ENCODE measurements at places on chromosomes 2 and 18.

- no peak for DNase-seq
These were observed 19.0 kb downstream of the HAT1 start for GRCh38 chr2:171941316-171941699.

DNA sequence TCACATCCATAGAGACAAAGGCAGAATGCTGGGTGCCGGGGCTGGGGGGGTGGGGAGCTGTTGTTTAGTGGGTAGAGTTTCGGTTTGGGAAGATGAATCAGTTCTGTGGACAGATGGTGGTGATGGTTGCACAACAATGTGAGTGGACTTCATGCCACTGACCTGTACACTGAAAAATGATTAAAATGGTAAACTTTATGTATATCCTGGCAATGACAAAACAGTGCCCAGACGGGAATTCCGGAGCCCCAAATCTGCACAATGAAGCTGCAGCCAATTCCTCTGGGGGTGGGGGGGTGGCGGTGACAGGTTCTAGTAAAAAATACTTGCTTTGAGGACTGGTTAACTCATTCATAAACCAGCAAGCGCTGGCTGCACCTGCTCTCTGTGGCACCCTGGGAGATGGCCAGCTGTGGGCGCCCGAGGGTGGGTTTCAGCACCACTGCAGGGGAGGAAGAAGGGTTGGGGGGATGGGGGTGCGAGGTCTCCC, 81.8 kb upstream of the HPCAL1 start:
- no peak for DNase-seq

DNA sequence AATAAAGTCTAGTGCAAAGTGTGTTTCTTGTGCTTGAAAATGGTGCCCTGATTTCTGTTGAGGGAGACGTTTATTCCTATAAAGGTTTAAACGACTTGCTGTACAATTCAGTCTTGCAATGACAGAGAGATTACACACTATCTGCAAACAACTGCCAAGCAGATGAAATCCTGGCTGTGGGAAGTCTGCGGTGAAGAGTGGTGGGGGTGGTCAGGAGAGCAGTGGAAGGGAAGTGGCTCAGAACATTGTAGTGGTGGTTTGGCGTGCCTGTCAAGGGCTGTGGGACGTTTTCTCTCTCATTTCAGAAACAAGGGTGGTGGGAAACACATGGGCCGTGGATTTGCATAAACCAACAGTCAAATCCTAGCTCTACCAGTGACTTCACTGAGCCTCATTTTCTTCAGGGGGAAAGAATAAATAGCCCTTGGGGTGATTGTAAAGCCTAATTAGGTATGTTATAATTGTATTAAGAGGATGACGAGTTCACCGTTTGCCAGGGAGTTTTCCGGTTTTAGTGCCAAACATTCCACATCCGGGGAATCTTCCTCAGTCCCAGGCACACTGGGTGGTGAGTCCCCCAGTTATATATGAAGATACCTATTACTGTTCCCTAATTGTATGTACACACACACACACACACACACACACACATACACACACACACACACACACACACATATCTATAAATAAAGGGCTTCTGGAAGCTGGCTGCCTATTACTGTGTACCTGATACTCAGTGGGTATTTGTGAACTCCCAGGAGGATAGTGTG, 115.0 kb downstream of the SPTBN1 start:
- DNase-seq, result peak; percentile 78

- no peak for DNase-seq
These were observed 99.7 kb downstream of the SMAD2 start for GRCh38 chr18:47830772-47831171.
